Fibroblast of mammary gland (primary cell): ENCODE measurements at places on chromosomes 4 and X.

DNA sequence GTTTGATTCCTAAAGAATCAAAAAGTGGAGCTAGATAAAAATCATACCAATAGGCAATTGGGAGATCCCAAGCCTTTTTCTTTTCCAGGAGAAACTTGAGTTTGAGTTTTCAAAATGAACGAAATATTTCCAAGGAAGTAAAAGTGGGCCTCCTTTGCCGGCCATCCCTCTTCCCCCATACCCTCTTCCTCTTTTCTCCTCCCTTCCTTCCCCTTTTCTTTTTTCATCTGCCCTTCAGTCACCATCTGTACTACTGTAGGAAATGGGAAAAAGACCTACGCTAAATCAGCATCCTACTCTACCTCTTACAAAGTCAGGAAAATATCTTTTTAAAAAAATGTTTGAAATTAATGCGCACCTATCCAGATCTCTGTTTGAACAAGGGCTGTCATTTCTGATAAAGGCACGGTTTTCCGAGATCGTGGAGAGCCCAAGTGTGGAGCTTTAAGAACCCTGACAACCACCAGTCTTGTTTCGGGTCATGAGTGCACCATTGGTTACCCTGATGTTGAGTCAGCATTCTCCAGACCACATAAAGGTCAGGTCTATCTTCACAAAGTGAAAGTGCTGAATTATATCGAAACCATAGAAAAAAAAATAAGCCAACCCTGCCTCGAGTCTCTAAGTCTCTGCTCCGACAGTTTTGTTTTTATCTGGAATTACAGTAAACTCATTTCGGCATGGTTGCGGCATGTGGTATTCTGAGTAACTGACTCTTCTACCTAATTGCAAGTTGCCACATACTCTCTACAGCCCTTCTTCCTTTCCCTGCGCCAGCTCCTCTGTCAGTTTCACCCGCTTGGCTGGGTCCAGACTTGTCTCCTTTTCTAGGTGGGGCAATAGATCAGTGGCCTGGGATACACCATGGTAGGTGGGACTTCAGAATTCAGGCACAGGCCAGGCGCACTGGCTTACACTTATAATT is 140.2 kb upstream of the KLF3 start:
- DNase-seq, result no peak

GRCh38 chrX:22674932-22675331 is 324.8 kb upstream of the DDX53 start:
- DNase-seq, result no peak

GRCh38 chr4:11544211-11544610 is 115.5 kb upstream of the HS3ST1 start:
- DNase-seq, result no peak

DNA sequence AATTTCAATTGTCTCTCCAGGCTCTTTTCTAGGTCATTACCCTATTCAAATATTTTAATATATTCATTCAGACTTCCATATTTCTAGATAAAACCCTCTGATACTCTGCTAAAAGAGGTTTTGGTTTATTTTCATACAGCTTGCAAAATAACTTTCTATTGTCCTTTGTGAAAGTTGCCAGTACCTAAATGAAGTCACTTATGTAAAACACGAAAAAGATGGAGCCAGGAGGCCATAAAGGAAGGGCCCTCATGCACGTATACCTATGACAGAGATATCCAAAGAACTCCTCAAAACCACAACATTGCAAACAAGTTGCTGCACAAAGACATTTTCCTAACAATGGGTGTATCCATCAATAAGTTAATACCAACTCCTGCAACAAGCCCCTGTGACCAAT is 25.7 kb upstream of the ELOVL6 start:
- DNase-seq, result no peak

DNA sequence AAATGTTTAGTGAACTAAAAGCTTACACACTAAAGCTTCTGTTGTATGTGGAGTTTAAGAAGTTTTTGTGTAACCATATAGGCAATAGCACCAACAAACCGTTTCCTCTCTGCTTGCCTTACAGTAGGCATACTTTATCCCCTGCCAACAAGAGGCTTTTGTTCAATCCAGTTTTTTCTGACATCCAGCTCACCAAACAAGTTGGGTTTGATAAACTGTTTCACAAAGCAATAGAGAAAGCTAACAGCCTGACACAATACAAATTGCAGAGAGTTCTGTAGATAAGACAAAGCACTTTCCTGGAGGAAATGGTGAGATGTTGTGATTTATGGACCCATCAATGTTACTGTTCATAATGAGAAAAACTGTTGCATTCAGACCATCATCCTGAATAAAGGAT is 53.8 kb downstream of the PACRGL start:
- no peak for DNase-seq

GRCh38 chrX:106481341-106481740 is 130.4 kb upstream of the RADX start:
- DNase-seq, result peak; percentile 53

GRCh38 chr4:174214101-174214878 is 69.2 kb downstream of the FBXO8 start:
- no peak for DNase-seq

DNA sequence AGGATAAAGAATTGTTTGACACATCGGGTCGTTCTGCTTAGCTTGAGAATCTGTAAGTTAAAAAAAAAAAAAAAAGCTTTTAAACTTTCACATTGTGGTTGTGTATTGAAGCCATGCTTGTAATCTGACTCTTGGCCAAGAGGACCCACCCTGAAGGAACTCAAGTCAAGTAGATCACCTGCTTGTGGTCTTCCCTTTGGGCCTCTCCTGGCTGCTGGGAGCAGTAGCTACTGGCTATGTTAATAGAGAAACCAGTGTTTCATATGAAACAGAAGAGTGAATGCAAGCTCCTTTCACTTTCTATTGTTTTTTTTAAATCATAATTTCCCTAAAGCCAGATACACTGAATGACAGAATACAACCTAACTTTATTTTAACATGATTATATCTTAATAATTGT is 402.4 kb upstream of the NDST4 start:
- no peak for DNase-seq

DNA sequence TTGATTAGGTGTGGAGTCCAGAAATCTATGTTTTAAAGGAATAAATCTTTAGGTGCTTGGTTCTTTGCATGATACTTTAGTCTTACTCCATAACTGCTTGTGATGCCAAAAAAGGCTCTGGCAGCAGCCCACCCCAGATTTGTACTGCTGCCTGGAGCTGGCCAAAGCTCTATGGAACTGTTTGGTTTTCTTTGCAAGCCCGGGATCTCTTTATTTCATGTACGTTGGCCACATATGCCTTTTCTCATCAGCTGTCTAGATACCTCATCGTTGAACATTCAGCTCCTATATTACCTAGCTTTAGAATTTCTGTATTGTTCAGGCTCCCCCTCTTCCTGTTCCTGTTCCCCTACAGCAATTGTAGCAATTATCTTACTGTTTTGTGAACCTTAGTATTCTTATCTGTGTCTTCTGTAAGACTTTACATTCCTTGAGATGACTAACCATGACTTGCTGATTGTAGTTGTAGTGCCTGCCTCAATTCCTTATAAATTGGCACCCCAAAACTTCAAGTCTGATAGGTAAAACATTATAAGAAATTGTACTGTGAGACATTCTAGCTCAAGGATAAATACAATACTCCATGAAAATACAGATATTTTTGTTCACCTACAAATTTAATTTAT is 199.4 kb upstream of the GPRIN3 start:
- no peak for DNase-seq

DNA sequence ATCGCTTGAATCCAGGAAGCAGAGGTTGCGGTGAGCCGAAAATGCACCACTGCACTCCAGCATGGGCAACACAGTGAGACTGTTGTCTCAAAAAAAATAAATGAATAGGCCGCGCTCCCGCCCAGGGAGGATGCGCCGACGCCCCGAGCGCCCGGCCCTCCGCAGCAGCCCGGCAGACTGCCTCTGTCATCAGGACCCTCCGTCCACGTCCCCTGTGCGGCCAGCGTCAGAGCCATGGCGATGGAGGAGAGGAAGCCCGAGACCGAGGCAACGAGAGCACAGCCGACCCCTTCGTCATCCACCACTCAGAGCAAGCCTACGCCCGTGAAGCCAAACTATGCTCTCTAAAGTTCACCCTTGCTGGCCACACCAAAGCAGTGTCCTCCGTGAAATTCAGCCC is 21.4 kb downstream of the LIAS start:
- DNase-seq, result no peak

DNA sequence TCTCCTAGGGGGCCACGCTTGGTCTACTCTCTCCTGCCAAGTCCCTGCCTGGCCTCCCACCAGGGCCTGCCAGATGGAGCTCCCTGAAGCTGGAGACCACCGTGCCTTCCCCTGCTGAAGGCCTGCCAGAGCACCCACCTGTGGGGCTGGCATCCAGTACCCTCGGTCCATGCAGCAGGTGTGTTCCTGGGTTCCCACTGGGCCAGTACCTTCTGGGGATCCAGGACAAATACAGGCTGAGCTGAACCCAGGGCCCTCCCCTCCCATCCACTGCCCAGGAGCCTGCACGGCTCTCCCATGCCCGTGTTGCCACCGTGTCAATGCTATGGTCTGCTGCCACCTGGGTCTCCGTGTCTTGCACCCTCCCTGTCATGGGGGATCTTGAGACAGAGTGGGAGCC is 68.8 kb downstream of the ABLIM2 start:
- no peak for DNase-seq

DNA sequence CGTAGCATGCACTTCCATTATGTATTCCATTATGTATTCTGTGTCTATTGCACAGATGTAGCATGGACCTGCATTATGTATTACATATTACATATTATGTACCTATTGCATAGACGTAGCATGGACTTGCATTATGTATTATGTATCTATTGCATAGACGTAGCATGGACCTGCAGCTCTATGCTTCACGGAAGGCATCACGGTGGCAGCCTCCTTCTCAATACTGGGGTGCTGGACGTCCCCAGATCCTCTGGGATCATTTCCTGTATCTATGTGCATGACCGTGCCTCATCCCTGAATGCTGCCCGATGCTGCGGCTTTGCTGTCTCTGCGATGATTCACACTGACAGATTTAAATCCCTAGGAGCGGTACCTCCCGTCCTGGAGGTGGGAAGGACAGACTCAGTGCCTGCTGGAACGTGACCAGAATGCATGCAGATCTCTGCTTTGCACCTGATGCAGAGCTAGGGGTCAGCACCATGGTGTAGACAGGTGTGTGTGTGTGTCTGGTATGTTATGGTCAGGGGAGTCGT is 317.5 kb downstream of the DHRSX start:
- DNase-seq, result no peak

DNA sequence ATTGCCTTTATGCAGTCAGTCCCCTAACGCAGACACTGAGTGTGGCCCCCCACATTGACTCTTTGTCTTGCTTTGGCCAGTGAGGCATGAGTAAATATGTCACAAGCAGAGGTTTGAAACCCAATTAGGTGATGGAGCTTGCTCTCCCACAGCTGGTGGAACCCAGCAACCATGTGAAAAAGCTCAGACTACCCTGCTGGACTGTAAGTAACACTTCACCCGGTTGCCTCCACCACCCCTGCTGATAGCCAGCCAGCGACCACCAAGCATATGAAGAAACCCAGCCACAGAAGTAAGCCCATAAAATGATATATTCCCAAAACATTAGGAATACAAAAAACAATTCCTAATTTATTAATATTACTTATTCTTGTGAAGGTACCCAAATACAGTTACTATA is 21.6 kb upstream of the PDCL2 start:
- no peak for DNase-seq

DNA sequence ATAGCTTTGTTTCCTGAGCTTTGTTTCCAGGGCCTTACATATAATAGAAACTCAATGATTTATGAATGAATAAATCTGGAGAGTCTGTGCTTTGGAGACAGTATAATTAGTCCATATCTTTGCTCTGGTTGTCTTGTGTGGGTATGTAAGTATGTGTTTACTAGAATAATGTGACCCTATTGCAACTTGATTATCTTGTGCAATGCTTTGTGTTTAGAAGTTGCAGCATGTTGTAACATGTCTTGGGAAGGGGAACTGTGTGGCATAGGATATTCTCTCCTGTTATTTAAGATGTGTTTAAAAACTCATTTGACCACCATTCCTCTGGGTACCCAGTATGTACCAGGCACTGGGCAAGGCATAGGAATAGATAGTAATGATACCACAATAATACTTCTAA is 6.1 kb downstream of the SPATA18 start:
- DNase-seq, result peak; percentile 18

DNA sequence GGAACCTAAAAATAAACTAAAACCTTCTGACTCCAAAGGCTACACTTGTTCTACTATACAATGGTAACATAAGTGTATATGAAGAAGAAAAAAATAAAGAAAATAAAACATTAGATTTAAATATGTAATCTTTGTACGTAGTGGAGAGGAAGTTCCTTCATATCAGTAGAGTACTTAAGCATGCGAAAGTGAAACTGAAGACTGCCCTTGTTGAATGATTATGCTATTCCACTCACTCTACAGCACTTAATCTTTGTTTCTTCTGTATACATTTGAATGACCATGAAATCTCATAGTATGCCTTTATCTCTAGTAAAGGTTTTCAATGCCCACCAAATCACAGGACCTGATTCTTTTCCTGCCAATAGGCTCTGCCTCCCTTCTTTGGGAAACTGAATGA is 78.9 kb downstream of the NDST3 start:
- no peak for DNase-seq

DNA sequence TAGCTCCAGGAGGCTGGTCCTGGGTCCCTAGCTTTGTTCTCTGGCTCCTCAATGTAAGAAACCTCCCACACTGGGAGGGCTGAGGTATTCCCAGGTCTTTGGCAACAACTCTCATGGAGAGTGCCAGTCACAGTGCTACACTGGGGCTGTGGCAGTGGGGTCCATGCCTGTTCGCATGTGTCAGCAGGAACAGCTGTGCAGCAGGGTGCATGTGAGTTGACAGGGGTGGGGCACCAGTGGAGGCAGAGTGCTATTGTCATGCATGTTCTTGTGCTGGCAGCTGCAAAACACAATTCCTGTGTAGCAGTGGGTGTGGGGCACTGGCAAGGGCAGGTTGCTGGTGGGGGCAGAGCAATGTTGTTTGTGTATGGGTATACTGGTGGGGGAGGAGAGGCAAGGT is 246.0 kb downstream of the CXXC4 start:
- DNase-seq, result no peak
